NCI-H2107 (cell line): ENCODE measurements at places on chromosomes 2 and 18.

- DNase-seq: no peak
Observed at GRCh38 chr2:217412721-217413120, 552.9 kb upstream of the TNP1 start.

GRCh38 chr2:167438206-167438605, 549.9 kb downstream of the XIRP2 start:
- no peak for DNase-seq

GRCh38 chr2:207160115-207160514, 5.6 kb downstream of the KLF7 start:
- DNase-seq: no peak

- peak; percentile 34 for DNase-seq
Observed at GRCh38 chr2:231684314-231685223, 23.8 kb upstream of the PTMA start.

DNA sequence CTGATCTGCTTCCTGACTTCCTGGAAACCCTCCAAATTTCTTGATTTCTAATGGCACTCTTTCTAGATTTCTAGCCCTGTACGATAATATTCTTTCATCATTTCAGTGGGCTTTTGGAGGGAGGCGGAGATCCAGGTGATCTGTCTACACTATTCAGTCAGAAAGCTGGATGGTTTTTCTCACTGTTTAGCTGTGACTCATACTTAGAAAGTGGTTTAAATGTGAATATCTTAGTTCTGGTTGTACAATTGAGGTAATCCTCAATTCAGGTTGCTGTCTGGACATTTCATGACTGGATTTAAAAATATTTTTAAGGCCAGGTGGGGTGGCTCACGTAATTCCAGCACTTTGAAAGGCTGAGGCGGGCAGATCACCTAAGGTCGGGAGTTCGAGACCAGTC, 20.8 kb downstream of the SEH1L start:
- no peak for DNase-seq

GRCh38 chr18:32773382-32773712, 524 bp upstream of the KLHL14 start:
- DNase-seq: no peak

DNA sequence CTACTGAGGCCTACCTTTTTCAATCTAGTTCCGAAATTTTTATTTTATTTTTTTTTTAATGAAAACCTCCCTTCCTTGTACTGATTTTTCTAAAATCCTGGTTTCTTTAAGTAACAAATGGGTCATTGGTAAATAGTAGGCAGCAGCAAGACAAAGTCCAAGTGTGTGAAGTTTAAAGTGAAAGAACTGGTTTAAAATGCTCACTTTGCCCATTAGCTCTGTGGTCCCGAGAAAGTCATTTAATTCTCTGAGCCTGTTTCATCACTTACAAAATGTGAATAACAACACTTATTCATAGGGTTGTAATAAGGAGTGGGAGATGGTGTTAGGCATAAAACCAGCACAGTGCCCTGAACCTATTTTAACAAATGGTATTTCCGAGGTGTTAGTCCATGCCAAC, 426.2 kb downstream of the ERBB4 start:
- DNase-seq: no peak

DNA sequence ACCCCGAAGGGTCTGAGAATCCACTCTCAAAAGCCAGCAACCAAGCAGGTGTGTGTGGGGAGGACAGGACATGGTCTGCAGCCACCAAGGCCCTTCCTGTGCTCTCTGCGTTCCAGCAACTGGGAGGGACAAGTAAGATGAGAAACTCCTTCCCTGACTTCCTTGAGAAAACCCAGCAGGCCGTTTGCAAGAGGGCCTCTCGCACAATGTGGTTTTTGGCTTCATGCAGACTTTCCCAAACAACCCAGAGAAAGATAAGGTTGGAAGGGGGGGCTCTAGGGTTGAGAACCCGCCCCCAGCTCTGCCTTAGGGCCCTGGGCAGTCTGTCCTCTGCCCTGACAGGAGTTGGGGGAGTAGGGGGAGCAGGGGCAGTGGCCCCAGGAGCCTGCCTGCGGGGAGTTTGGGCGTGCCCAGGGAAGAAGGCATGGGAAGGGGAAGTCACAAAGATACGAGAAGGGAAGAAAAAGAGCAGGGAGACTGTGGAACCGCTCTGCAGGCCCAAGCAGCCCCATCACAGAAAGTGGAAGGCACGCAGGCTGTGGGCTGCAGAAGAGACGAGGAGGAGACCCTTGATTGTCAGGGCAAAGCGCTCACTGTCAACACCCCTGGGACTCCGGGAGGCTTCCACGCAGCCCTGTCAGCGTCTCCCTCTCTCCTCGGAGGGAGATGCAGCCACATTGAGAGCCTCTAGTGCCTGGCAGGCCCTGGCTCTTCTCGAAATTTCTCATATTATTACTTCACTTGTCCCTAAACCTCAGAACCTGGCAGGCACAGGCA, 99.8 kb downstream of the SMAD7 start:
- DNase-seq: no peak
